NCI-H2081 treated with DMSO at 0.1 percent for 48 hours (cell line): ENCODE measurements at places on chromosomes 7 and 10.

GRCh38 chr10:43594944-43595589, 11.2 kb upstream of the ZNF485 start:
- no peak for DNase-seq

GRCh38 chr10:131784363-131785120, 116.3 kb upstream of the PPP2R2D start:
- DNase-seq = no peak

GRCh38 chr10:100482181-100482833, 19.5 kb downstream of the WNT8B start:
- DNase-seq = peak; percentile 0

DNA sequence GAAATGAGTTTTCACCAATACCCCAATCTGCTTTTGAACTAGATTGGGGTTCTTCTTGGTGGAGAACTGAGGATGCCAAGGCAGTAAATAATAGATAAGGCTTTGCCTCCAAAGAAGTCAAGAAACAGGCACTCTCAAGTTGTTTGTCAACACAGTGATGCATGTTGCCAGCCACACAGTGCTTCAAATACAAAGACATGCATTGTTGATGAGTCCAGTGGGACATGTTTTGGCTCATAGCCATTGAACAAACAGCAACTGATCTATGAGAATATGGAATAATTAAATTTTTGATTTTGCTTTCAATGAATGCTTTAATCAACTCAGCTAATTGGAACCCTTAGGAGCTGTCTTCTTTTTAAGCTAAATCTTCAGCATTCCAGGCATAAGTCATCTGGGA, 346.4 kb downstream of the THSD7A start:
- no peak for DNase-seq

GRCh38 chr7:100515072-100515532, 23.9 kb upstream of the AGFG2 start:
- DNase-seq = no peak

GRCh38 chr7:157602156-157602555, 265.4 kb downstream of the DNAJB6 start:
- DNase-seq = no peak

GRCh38 chr7:143104759-143105158, 27.1 kb upstream of the PIP start:
- DNase-seq = no peak

GRCh38 chr10:128411643-128412042, 285.4 kb upstream of the MKI67 start:
- DNase-seq = no peak

DNA sequence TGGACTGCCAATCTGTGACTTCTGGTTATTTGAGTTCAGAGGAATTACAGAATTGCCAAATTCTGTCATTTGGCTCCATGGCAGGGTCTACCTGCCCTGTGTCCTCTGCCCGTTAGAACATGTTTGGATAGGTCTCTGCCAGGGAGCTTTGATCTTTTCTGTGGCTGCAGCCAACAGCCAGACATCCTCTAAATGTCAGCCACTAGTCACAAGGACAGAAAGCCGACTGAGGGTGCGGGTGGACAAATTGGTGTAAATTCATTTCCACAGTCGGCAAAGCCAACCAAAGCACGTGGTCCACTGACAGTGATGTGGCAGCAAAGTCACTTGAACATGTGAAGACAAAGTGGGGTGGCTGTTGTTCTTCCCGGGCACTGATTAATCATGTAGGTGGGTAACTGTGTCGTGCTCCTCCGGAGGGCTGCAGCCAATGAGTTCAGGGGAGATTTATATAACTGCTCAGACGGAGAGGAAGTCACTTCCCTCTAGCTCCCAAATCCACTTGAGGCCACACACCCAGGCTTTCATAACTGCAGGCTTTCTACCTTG, 26.7 kb upstream of the CAMK1D start:
- DNase-seq = no peak

DNA sequence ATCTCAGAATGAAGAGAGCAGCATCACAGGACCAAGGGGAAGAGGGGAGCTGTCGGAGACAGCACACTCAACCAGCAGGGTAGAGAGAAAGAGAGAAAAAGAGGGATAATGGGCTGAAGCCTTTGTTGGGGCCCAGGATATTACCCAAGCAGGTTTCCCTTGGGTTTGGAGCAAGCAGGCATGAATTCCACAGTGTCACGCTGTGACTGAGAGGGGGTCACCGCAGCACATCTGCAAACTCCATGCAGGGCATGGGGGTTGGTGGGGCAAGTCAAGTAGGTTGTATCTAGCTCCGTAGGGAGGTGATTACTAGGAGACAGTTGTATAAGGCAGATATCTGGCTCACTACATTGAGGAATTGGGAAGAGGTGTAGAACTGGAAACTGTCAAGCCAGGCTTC, 42.2 kb upstream of the SEMA3E start:
- DNase-seq = no peak

- no peak for DNase-seq
Observed at GRCh38 chr10:60099998-60100747, 193.8 kb upstream of the CCDC6 start.

- DNase-seq = no peak
Observed at GRCh38 chr10:44024356-44025116, 360.4 kb downstream of the CXCL12 start.
